Fibroblast of gingiva (primary cell): ENCODE measurements at places on chromosomes 4 and X.
A peak's percentile ranks its signal among the peaks of the same experiment; 100 is the strongest.

- DNase-seq = peak; percentile 21
These were observed 98.5 kb upstream of the FAM47C start for GRCh38 chrX:36909676-36910030.

- DNase-seq = peak; percentile 70
These were observed 68.0 kb downstream of the PPEF2 start for GRCh38 chr4:75834095-75834771.

DNA sequence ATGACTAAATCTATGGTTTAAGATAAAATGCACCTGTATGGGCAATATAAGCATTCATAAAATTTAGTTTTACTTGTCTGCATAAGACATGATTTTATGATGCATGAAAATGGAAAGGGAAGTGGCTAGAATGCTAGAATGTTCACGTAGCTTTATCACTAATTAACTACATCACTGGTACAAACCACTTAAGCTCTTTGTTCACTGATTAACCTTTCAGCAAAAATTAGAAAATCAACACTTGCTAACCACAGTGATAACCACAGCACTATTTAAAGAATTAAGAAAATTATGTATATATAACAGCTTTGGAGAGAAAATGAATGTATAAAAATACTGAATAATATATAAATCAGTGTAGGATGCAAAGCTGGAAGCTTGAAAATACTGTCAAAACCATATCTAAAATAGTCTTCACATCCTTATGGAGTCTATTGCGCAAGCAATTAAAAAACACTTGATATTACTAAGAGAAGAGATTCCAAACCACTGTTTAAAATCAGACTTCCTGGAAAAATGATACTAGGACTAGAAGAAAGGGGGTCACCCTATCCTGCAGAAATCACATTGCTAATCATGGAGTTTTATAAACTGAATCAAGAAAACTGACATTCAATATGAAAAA is 51.9 kb downstream of the EFHC2 start:
- DNase-seq = no peak

DNA sequence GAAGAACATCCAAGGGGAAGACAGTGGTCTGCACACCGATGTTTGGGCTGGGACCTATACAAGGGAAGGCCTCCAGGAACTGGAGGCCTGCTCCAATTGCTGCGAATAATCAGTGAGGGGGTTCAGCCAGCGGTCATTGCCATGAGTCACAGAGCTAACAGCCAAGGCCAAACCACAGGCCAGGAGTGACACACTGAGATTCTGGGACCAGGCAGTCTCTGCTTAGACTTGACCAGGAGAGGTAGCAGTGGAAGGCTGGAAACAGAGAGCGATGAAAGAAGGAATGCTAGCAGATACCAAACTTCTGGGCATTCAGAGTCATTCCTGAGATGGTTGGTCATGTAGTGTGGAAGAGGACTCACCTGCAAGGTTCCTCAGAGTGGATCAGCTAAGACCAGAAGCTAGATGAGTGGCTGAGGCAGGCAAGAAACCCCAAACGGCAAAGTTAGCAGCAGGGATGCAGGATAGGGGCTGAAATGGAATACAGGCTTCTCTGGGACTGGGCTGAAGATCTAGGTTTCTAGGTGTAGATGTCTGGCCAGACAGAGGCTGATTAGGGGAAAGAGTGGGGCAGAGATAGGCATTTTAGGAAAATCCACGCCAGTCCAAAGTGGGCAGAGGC is 54.7 kb downstream of the CNGA2 start:
- DNase-seq = peak; percentile 55

GRCh38 chrX:42462917-42463316 is 315.0 kb downstream of the PPP1R2C start:
- DNase-seq = no peak

DNA sequence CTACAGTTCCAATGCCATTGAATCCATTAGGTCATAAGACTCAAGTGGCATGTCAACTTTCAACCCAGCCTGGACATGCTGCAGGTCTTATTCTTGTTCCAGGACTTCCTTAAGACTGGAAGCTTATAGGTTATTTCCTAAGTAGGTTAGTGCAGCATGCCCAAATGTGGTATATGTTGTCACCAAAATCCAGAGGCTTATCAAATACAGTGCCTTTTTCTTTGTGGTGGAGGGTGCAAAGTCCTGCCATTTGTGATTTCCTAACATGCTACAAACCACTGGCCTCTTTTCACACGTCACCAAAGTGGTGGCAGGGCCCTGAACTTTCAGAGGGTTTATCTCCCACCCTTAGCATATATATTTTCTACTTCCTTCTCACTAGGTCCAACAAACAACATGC is 9.7 kb upstream of the TMEM184C start:
- DNase-seq = no peak

- peak; percentile 87 for DNase-seq
These were observed 12.1 kb downstream of the HTRA3 start for GRCh38 chr4:8281519-8282133.
